ENCODE measurements at places on chromosomes 3 and 15.

DNA sequence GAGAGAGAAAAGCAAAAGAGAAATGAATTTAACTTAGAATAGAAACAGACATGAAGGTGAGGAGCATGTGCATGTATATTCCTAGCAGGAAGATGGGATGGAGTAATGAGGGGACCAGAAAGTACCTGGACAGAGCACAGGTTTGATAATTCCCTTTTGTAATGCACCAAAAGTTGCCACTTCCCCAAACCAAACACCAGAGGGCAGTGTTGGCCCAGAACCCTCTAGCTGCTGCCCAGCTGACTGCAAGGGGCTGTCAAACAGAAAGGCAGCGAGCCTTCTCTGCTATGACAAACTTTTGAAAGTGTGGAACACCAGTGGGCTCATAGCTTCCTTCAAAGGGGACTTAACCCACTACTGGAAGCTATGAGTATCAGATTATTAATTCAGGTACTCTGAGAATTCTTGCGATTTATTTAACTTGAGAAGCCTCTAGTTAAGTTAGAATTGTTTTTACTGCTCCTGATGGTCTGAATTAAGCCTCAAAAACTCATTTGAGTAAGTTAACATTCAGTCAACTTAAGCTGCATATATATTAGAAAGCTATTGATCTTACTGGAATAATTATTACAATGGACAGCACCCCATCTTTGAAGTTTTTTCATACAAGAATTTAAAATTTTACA lies 234.9 kb downstream of the NEK10 start:
- peak; percentile 44 for DNase-seq

GRCh38 chr3:146750196-146750595 lies 145.1 kb upstream of the PLSCR5 start:
- no peak for DNase-seq

GRCh38 chr3:101828276-101828675 lies 21.0 kb upstream of the NFKBIZ start:
- DNase-seq, result no peak

GRCh38 chr3:128567705-128568356 lies 74.8 kb upstream of the GATA2 start:
- DNase-seq, result no peak

DNA sequence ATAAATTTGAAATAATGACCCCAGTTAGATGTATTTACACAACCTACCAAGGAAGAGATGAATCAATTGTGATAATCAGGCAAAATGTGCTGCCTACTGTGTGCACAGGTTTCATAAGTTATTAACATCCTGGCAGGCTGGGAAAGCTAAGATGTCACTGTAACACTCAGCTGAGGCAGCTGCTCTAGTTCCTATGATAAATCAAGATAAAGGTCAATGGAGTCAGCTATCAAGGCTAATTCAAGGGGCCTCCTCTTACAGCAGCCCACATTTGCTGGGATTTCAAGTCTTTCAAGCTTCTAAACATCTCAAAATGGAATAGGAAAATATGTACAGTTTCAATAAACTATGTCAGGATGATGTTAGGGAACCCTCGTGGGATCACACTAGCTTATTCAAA lies 70.7 kb upstream of the PYGO1 start:
- DNase-seq, result no peak

- DNase-seq, result no peak
These were observed 121.8 kb upstream of the CHL1 start for GRCh38 chr3:74676-75243.

- DNase-seq, result peak; percentile 33
These were observed 609 bp downstream of the GOLGA8A start for GRCh38 chr15:34436956-34437442.

GRCh38 chr3:51340013-51340829 lies 44.9 kb upstream of the MANF start:
- no peak for DNase-seq

GRCh38 chr15:61091289-61091616 lies 137.8 kb downstream of the RORA start:
- DNase-seq, result no peak

- no peak for DNase-seq
These were observed 243.9 kb downstream of the FAM43A start for GRCh38 chr3:194929578-194929960.

DNA sequence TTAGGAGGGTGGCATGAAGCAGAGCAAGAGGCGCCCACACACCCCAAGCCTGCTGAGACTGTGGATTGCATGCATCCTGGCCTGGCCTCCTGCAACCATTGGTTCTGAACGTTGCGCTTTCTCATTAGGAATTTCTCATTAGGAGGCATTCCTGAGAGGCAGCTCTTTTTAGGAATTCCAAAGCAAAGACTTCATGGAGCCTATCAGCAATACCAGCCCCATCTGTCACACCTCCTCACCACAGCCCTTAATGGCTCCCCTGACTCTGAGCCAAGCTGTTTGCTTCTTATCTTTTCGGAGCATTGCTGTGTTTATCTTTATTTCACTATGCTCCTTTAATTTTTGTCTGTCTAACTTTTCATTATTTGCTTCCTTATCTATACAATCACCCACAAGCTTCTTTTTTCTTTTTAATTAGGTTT lies 226.9 kb downstream of the CACNA2D3 start:
- DNase-seq, result no peak
